ENCODE measurements at places on chromosomes 2 and 18.
A peak's percentile ranks its signal among the peaks of the same experiment; 100 is the strongest.

GRCh38 chr2:125638345-125638744 is 1017.6 kb upstream of the GYPC start:
- no peak for DNase-seq

- peak; percentile 94 for DNase-seq
Measured at GRCh38 chr2:46847185-46847710, 68.4 kb downstream of the MCFD2 start.

- no peak for DNase-seq
Measured at GRCh38 chr2:186749219-186749618, 55.4 kb downstream of the FAM171B start.

GRCh38 chr2:139969323-139969722 is 1189.1 kb upstream of the NXPH2 start:
- no peak for DNase-seq

GRCh38 chr18:9849407-9850283 is 36.1 kb upstream of the TXNDC2 start:
- no peak for DNase-seq

GRCh38 chr2:222292149-222293134 is 6.4 kb downstream of the PAX3 start:
- no peak for DNase-seq

GRCh38 chr2:104539649-104540048 is 314.3 kb upstream of the POU3F3 start:
- no peak for DNase-seq

DNA sequence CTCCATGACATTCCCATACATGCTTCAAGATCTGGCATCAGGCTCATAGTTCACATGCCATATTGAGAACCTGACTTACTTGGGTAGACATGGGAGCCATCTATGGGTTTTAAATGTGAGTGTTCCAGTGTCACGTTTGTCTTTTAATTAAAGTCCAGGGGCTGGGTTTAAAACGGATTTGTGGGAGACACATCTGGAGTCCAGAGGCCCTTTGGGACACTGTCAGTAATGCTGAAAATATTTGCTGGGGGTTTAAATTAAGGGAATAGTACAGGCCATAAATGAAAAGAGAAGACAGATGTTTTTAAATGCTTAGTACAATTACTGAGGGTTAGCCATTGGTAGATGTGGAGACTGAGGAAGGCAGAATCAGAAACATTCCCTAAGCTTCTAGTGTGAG is 478.0 kb downstream of the PID1 start:
- DNase-seq: no peak

All from fibroblast of gingiva (primary cell).